ENCODE measurements at places on chromosomes 7 and 10.

- no peak for DNase-seq
Measured at GRCh38 chr10:132138133-132138532, 48.6 kb upstream of the DPYSL4 start.

DNA sequence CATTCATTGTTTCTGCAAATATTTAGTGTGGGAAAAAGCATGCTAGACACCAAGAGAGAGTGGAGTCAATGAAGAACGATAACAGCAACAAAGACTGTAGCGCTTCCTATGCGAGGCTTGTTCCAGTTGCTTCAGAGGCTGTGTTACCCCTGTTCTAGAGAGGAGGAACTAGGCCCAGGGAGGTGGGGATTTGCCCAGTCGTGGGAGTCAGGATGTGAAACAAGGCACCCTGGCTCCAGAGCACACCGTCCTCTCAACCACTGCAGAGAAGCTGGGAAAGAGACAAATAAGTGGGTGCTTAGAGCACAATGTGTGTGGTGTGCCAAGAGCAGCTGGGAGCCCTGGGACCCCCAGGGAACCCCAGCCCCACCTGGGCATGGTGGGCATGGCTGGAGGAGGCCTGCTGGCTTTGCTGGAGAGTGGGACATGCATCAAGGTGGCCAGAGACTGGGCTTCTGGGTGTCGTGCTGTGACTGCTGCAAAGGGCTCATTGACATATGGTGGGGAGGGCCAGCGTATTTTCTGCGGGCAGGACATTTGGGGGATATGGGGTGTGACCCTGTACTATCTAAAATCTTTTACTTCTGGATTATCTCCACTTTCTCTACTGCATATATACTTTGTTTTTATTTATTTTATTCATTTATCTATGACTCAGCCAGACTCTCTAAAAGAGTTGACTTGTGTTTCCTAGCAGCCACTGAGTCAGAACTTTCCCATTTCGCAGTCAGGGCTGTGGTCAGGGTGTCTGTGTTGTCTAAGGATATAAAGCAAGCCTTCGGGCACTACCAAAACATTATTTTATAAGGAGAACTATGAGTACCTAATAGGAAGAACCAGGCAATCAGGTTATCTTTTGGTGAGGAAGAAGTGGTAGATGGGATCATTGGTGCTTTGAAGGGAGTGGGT lies 95.4 kb downstream of the TCF7L2 start:
- no peak for DNase-seq

- no peak for DNase-seq
Measured at GRCh38 chr7:18520450-18521235, 25.1 kb downstream of the HDAC9 start.

DNA sequence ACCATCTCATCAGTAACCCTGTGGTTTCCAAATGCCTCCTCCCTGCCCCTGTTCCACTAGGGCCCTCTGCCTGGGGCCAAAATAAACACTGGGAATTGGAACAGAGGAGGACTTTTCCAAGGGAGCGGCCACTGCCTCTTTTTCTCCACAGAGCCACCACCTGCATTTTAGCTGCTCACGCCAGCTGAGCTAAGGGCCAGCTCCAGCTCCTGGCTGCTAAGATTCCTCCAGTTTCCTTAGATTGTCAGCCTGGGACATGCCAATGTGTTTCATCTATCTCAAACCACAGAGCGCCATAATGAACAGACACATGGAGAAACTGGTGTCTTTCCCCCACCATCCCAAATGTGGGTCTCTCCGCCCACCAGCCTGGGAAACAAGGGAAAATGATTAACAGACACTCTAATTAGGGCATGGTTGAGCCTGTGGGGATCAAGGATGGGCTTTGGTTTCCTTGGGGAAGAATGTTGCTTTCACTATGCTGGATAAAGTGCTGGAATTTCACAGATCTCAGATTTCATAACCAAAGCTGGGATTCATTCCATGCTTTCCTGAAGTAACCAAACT lies 52.2 kb downstream of the ASB13 start:
- no peak for DNase-seq

GRCh38 chr10:132786884-132787494 lies 1.0 kb upstream of the NKX6-2 start:
- no peak for DNase-seq

- no peak for DNase-seq
Measured at GRCh38 chr7:15215616-15216015, 313.1 kb upstream of the DGKB start.

- DNase-seq = no peak
Measured at GRCh38 chr7:158019726-158020705, 567.6 kb downstream of the PTPRN2 start.

DNA sequence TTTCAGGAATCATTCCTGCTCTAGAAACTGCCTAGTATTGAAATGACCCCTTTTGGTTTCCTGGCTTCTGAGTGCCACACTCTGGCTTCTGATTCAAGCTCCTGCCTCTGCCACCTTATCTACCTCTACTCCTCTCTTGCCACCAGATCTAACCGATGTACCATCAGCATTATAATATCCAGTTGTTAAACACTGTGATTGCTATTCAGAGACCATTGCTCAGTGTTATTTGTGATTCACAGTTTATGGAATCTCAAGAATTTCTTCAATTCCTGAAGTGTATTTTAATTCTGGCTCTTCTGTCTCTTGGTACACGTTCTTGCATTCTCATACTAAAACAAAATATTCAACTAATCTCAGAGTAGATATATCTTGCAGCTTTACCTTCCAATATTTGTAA lies 88.7 kb downstream of the DYNC1I1 start:
- no peak for DNase-seq

- DNase-seq = no peak
Measured at GRCh38 chr7:112015146-112015545, 191.1 kb downstream of the DOCK4 start.

GRCh38 chr10:30364345-30365268 lies 15.5 kb upstream of the MTPAP start:
- no peak for DNase-seq

GRCh38 chr7:51134013-51134441 lies 182.6 kb downstream of the COBL start:
- DNase-seq = no peak

GRCh38 chr7:94432817-94433216 lies 38.1 kb downstream of the COL1A2 start:
- no peak for DNase-seq

- DNase-seq = no peak
Measured at GRCh38 chr7:99994819-99995218, 19.0 kb upstream of the AZGP1 start.

- DNase-seq = no peak
Measured at GRCh38 chr10:60943316-60944057, 498 bp downstream of the RHOBTB1 start.

- DNase-seq = no peak
Measured at GRCh38 chr10:96397902-96398301, 39.1 kb upstream of the OPALIN start.

DNA sequence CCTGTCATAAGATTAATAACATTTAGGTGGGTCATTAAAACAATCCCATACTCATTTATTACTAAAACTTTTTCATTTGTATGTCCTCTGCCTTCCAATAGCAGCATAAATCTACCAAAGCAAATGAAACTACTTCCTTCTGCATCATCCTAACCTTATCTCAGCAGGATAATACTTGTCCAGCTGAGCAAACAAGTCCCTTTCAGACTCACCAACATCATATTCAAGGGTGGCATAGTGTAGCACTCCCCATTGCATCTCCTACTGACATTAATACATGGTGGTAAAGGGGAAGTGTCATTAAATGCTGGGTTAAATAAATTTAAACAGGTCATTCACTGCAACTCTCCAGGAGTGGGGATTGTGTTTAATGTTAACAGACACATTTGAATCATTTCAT lies 3.4 kb upstream of the MINDY3 start:
- DNase-seq = no peak

DNA sequence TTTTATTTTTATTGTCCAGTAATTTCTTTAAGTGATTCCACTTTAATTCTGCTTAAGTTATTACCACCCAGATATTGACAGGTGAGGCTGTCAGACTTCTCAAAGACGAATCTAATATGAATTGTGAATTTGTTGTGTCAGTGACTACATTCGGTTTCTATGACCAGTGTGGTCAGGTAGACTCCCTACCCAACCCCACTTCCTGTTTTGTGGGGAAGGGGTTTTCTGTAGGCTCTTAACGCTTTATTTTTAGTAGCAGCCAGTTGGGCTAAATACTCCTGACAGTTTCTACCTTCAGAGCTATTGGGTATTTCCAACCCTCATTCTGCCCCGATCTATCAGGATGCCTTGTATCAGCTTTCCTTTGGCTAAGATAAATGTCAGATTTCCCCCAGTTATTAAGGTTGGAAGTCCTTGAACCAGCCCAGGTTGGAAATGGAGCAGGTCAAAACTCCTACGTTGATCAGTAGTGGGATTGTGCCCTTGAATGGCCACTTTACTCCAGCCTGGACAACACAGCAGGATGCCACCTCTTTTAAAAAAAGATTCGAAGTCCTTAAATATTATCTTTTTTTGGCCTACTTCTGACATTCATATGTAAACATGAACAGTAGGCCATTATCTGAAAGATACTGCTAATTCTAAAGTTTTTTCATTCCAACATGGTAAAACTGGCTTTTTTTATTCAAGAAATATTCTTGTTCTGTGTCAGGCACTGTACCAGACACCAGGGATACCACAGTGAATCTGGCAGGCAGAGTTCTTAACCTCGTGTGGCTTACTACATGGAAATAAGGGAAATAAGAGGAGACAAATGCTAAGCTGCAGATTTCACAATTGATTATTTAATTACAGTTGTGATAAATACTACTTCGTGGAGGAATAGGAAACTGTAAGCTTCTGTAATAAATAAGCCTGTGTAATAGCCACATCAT lies 133.3 kb upstream of the SAMD8 start:
- peak; percentile 82 for DNase-seq

- DNase-seq = no peak
Measured at GRCh38 chr10:98293550-98294269, 25.7 kb upstream of the LOXL4 start.

- DNase-seq = no peak
Measured at GRCh38 chr7:66442385-66442784, 186.3 kb upstream of the KCTD7 start.

- DNase-seq = no peak
Measured at GRCh38 chr10:75959209-75959608, 527.8 kb downstream of the LRMDA start.

DNA sequence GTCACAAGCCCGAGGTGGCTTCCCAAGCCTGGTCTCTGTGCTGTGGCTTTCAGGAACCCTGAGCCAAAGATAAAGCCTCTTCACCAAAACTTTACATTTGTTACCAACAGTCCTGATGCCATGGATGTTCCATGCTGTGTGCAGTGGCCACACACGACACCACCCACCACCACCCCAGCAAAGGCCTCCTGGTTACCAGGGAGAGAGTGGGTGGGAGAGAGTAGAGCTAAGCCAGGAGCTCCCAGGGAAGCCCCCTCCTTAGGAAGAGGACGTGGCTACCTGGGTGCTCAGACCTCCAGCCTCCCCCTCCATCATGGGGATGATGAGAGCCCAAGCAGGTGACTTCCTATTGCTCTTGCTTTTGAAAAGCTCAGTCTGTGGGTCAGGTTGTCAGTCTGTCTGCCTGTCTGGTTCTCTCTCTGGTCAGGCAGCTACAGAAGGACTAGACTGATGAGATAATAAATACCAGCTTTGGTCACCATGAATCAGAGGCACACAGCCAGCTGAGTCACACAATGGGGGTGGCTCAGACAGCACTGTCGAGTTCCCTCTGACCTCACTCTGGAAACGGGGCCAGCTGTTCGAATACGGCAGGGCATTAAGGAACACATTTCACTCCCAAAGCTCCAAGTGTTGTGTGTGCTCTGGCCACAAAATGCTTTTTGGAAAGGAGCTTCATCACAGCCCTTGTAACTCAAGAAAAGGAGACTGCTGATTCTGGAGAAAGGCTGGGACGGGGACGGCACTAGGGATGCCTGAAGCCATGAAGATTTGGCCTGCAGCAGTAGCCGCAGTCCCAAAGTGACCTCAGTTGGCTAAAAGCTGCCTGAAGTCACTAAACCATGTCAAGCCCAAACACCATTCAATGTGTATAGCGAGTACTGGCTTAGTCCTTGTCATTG lies 166.0 kb downstream of the FANK1 start:
- DNase-seq = no peak

DNA sequence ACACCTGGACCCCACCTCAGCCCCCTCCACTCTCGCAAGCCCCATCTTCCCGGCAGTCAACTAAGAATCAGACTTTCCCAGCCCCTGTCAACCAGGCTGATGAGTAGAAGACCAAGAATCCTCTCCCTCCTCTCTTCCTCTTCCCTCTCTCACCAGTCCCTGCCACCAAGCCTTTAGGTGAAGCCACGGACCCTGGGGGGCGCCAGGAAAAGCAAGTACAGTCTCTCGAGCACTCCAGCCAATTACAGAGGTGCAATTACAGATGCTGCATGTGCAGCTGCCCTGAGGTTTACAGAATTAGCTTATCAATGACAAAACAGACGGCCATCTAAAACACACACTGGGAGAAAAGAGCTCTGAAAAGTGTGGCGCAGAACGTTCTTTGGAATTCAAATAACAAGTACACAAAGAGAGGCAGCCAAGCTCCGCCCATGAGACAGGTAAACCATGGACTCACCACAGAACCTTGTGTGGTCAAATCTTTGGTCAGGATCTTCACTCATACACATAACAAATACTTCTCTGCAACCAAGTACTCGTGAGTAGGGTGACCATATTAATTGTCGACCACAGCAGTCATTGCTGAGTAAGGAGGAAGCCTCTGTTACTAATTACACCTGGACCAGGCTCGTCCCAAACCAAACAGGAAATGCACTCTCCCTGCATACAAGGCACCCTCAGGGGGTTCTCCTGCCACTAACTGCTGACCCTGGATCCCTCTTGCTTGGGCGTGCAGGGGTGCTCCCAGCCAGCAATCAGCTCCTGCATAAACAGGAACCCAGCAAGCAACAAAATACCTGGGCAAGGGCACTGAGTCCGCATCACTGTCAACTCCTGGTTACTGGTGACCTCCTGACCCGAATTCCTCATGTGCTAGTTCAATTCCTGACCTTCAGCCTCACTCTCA lies 189.2 kb downstream of the FAM107B start:
- DNase-seq = no peak

DNA sequence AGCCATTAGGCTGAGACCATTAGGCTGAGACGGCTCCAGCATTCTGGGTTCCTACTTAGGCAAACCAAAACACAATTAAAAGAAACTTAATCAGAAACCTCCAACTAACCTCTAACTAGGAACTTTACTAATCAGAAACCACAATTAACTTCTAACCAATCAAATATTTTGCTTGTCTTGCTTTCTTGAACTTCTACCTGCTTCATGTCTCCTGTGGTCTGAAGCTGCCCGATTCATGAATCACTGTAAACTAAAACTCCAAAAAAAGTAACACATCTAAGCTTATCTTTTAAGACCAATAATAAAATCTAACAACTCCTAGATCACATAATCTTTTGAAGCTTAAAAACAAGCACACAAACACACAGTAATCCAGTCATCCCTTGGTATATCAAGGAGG lies 76.1 kb downstream of the PDSS1 start:
- no peak for DNase-seq
